ENCODE measurements at places on chromosomes 1 and 21.

DNA sequence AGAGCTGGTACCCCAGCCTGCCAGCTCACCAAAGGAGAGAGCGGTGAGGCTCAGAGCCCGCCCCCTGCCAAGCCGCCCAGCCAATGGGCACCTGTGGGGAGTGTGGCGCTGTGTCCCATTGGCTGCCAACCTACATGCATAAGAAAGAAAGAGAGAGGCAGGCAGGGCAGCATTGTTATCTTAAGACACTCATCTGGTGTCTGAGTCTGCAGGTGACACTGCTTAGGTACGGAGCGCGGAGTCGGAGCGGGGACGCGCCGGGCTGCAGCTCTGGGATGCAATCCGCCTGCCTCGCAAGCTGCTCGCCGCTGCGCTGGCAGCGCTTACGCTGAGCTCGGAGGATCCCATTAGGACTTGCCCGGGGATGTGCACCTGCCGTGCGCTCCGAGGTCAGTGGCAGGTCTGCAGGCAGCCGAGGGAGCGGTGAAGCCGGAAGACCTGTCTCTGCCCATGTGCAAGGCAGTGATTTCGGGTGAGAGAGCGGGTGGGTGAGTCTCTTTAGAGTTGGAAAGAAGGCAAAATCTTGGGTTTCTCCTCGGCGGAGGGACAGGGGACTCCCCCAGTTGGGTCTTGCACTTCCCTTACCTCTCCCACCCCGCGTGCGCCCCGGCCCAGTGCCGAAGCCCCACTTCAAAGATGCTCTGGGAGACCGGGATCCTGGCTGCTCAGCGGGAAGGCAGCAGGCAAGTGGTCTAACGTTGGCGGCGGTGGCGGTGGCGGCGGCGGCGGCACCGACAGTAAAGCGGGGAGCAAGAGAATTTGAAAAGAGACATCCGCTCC, at the start of gene BRINP2:
Gene BRINP2, plus strand, starts transcription at position 203 of the 780 bp plus-strand sequence. CDS start 58,919 bp downstream, outside the sequence.
- DNase-seq, result no peak

DNA sequence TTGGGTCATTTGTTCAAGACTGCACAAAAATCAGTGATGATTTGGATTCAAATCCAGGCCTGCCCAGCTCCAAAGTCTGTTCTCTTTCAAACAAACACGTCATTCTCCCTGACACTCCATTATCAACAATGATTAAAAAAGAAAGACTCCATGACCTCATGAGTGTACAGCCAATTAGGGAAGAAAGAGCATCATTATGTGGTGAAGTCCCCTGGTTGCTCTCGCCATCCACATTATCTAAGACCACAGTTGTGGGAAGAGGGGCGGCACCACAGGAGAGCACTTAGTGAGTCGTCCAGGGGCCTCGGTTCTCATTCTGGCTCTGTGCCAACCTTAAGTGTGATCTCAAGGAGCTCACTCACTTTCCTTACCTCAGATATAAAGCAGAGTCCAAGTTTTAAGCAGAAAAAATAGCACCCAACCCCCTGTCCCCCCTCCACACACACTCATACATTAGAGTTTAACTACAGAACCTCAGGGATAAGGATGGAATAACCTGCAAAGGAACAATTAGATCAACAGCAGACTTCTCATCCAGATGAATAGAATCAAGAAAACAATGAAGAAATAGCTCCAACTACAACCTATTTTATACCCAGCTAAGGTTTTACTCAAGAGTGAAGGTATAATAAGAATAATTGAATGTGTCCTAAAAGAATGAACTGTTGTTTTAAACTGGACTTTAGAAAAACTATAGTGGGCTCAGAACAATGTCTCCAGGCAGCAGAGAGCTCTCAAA, 47.8 kb downstream of the COL6A1 start:
- DNase-seq, result no peak

GRCh38 chr1:23594927-23595353, 35.6 kb upstream of the ID3 start:
- no peak for DNase-seq

DNA sequence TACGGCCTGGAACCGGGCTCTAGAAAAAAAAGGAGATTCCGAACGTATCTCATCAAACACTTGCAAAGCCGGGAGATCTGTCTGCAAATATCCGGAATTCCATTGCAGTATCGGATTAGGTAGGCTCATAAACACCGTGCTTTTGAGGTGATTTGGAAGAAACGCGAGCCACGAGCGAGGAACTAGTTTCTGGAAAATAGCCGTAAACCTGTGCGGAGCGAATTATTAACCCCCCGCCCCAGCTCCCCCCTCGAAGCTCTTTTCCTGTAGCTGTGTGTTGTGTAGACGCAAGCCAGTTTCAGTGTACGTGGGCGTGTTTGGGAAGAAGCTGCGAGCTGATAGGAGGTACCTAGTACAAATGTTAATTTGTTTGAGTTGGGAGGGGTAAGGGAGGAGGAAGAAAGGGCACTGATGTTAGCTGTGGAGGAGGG, 1.1 kb downstream of the RALGPS2 start:
- peak; percentile 43 for DNase-seq

DNA sequence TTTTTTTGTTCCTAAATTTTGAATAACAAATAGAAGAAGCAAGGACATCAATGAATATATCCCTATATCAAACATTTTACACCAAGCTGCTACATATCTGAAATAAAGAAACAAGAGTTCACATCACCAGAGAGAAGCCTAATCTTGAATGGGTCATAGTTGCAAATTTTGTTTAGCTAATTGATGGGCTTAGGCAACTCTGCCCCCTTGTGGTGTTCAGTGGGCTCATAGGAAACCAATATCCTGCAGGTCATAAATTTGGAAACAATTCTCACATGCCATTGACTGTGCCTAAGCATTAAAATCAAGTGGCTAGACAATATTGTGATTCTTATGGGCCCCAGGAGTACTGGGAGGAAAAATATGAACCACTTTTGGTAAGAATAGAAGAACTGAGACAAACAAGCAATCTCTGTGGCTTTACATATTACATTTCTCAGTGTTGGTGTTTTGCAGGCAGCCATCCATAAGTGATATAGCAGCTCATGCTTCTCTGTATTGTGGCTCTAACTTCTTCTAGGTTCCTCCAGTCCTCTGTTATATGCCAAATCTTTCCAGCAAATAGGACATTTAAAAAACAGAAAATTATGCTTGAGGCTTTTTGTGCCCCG, 1262.8 kb upstream of the PRMT6 start:
- no peak for DNase-seq

- DNase-seq, result no peak
Measured at GRCh38 chr1:185594786-185595410, 139.3 kb upstream of the HMCN1 start.

DNA sequence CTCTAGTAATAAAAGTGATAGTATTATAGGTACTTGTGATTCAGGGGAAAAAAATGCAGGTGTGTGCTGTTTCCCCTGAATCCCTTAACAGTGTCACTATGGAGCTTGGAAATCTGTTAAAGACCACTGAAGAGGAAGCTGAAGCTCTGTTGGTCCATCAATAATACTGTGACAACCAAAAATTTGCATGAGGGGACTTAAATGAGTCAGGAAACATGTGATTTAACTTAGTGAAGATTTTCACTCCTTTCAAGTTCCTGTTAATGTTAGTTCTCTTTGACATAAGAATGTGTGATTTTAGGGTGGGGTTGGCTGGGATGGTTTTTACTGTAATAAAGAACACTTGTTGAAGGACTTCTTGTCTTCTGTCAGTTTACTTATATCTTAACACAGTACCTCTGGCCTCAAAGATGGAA, 32.0 kb downstream of the VANGL2 start:
- DNase-seq, result no peak
